ENCODE measurements at places on chromosomes 7 and 10.

GRCh38 chr7:128170461-128170860 is 70.6 kb upstream of the LEP start:
- DNase-seq, result no peak

DNA sequence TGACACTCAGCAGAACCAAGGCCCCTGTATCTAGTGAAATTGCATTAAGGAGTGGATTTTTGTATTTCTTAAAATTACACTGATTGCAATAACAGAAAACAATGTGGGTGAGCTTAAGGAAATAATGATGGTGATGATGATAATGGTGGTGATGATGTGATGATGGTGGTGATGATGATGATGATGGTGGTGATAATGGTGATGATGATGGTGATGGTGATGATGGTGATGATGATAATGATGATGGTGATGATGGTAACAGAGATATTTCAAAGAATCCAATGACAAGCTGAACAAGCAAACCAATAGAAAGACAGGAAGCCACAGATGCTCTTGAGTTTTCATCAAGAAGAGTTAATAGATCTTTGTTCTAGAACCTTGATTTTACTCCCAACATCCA is 630.7 kb upstream of the AUTS2 start:
- no peak for DNase-seq

DNA sequence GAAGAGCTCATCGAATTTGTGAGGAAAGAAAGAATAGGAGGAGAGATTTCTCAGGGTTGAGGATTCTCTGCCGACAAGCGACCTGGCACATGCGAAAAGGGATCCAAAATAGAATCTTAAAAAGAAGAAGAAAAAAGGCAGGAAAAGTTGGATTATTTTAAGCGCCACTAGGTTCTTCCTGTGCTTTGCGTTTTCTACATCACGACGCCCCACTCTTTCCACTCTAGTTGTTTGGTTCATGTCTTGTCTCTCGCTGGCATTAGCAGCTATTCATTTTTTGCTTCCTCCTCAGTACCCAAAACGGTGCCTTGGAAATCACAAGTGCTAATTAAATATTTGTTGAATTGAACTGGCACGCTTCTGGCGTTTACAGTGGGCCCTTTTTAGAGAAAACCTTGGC is 674 bp upstream of the FRA10AC1 start:
- no peak for DNase-seq

DNA sequence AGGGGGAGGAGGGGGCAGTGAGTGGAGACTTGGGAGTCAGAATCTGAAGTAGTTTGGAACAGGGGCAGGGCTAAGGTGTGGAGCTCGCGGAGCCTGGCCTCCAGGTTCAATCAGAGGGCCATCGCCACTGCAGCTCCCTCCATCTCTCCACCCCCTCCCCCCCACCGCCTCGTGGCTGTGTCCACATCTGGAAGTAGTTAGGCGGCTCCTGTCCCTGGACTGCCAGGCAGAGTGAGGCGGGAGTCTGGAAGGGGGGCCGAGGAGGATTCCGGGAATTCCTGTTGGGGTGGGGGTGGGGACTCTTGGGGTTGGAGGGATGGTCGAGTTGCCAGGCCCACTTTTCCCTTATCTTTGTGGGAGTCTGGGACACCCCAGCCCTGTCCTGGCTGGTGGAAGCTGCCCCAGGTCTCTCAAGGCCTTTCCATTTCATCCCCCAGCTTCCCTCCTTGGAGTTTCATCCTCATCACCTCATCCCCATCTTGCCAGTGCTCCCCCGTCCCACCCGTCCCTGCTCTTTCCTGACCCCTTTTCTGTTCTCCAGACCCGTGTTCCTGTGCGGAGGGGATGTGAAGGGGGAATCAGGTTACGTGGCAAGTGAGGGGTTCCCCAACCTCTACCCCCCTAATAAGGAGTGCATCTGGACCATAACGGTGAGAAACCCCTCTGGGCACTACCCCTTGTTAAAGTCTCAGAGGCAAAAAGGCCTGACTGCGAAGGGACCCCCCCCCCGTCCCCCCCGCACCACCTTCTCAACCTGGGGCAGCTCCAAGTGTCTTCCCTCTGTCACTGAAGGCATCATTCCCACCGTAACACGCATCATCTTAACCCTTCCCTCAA is 944 bp downstream of the PCOLCE start:
- DNase-seq, result no peak

- peak; percentile 47 for DNase-seq
These were observed 90.7 kb downstream of the NHLRC2 start for GRCh38 chr10:113945075-113945686.

DNA sequence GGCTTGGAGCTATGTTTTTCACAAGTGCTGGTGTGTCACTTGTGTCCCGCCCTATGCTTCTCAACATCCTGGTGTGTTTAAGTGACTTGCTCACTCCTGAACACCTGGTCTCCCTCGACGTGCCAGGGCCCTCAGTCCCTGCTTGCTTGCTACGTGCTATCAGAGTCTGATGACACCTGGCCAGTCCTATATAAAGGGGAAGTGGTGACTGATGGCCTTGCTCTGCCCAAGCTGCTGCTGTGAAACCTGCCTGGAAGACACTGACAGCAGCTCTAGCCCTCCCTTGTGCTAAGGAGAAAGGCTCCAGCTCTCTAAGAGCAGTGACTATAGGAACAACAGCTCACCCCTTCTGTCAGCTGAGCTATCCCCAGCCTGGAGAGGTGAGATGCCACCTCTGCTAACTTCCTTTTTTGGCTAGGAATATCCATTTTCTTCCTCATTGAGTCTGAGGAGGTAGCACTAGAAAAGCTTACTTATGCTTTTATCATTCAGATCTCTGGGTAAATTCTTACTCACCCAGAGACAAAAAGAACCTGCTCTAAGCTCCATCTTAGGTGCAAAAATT is 77.2 kb upstream of the PLXNA4 start:
- DNase-seq, result no peak

DNA sequence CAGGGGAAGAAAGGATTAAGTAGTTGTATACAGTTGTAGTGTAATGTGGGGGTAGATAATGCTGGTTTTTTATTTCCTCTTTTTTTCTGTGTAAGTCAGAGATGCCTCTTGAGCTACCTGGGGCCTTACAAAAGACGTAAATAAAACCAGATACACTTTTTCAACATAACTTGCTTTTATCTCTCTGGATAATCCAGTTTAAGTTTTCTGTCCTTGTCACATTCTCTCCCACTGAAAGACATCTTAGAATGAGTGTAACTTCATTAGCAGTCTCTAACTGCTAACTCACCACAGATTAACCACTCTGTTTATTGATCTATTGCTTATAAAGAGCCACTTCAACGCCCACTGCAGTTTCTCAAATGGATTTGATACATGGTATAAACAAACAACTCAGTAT is 64.1 kb upstream of the LRRN3 start:
- DNase-seq, result no peak

- no peak for DNase-seq
These were observed 62.5 kb upstream of the NPY start for GRCh38 chr7:24221500-24221899.

DNA sequence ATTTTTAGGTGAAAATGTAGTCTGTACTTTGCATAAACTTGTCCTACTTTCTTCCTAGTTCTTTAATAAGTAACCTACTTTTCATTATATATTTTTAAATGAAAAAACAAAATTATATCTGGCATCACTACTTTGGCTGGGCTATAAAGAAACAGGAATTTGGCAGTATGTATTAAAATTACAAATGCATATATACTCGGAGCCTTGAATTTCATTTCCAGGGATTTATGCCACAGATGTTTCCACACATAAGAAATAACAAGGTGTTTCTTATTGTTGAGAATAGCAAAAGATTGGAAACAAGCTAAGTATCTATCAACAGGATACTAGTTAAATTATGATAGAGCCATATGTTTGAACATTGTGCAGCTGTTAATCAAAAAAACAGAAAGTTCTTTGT is 2.2 kb upstream of the ARHGAP12 start:
- no peak for DNase-seq

All from RCC 7860 (cell line).